ENCODE measurements at places on chromosomes 6 and 20.

- DNase-seq = no peak
Measured at GRCh38 chr20:63274381-63275228, 2.0 kb downstream of the ARFGAP1 start.

- no peak for DNase-seq
Measured at GRCh38 chr6:109429496-109429895, 10.9 kb downstream of the PPIL6 start.

- no peak for DNase-seq
Measured at GRCh38 chr20:59611286-59611685, 6.9 kb downstream of the PHACTR3 start.

GRCh38 chr20:37342231-37343177 lies 3.4 kb upstream of the SRC start:
- DNase-seq = no peak

DNA sequence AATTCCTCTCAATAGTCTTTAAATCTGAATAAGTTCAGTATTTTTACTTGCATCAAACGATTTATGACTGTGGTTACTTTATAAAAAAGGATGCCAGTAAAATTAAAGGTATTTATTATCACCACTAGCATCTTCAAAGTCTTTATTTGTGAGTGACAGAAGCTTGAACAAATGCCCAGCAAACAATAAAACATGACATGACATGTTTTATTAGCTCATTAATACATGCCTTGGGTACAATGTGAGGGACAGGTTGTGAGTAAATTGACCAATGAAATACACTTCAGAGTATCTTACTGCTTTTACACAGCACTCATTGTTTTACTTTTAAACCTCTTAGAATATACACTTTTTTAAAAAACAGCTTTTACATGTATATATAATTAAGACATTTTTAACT lies 113.4 kb upstream of the BEND3 start:
- no peak for DNase-seq

DNA sequence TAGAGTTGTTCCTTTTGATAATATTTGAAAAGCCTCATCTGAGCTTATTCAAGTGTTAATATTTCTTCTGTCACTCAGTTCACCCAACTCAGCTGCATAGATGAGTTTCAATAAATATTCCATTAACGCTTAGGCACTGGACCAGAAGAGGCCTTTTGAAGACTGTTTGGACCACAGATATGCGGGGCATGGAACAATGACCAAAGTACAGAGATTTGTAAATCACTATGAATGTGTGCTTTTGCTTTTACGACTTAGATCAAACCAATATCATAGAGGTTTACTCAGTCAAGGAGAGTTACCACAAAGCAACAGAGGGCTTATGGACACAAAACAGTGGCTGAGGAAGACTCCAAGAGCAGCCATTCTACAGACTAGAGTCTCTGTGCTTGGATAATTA lies 99.9 kb downstream of the RTN4IP1 start:
- no peak for DNase-seq

DNA sequence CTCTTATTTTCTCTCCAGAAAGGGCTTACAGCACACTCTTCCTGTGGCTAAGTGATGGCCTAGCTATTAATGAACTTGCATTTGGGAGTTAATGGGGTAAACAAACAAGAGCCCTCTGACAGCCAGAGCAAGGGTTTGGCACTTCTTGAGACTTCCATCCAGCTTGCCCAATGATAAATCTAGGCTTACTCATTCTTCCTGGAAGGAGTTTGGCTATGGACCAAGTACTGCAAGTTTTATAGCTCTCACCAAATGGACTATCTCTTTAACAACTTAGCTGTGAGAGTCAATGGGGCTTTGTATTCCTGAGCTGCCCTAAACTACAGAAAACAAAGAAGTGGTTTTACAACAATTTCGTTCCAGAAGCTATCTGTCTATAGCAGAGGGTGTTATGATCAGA lies 16.7 kb upstream of the PI3 start:
- DNase-seq = no peak

- no peak for DNase-seq
Measured at GRCh38 chr20:2840967-2841531, 504 bp downstream of the VPS16 start.

DNA sequence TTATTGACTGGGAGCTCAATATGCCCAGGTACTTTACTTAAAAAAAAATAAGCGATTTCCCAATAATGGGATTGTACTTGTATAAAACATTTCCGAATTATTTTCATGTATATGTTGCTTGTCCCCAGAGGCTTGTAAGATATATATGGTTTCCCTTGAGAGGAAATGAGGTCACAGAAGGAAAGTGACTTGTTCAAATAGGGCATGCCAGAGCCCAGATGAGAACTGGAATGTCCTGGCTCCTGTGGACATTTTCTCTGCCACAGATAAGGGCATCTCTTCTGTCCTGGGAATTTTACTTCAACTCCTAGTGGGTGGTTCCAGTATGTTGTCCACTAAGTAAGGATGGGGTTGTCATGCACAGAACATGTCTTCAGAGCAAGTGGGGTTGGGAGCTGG lies 63.0 kb downstream of the LYRM2 start:
- no peak for DNase-seq

DNA sequence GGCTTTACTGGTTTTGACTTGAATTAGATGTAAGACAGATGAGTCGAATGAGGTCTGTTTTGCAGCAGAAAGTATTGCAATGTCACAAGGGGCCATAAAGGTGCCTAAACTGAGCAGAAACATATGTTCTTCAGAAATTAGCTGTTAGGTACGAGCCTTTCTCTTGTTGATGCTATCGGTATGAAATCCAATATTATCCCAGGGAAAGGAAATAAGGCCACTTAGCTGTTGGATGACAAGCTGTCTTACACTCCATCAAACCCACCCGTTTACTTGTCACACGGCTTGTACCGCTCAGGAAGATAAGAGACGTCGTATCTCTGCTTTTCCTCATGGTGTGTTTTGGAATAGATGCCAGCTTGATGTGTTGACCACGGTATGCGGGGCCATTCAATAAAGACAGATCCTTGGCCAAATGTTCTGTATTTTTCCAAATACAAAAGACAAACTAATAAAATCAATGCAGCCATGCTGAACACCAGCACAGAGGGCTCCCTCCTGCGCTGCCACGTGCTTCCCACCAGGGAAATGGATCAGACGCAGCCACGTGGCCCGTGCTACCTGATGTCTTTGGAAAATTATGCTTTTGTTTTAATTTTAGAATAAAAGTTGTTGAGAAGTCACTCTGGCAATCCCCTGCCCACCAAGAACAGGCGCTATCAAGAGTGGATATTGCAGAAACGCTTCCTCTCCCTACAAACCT lies 255.9 kb upstream of the SULF2 start:
- no peak for DNase-seq

GRCh38 chr6:1313384-1313766 lies 1.5 kb downstream of the FOXQ1 start:
- DNase-seq = no peak

DNA sequence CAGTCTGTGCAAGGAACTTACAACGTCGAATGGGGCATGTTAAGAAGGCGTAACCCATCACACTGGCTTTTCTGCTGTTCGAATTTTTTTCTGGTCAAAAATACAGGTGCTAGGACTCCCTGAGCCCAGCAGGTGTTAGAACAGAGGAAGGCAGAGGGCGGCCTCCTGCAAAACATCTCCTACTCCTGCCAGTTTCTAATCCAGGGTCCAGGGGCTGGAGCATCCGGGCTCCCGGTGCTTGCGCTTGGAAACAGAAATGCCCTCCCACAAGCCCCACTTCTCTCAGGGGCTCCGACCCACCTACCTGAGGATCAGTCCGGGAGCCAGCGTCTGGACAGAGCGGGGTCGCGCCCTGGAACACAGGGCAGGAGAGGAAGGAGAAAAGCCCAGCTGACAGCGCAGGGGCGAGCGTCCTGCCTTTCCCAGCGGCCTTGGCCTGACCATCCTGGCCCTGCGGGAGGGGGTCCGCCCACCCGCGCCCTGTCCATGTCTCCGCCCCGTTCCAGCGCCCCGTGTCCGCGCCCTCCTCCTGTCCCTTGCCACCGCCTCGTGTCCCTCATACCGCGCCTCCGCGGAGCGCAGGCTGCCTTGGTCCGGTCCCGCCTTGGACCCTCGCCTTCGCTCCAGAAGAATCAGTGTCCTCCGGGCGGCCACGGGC lies 14.8 kb upstream of the LPA start:
- DNase-seq = no peak

- no peak for DNase-seq
Measured at GRCh38 chr20:63831993-63832686, 1.1 kb upstream of the ZBTB46 start.

GRCh38 chr20:31841928-31842327 lies 3.5 kb downstream of the FOXS1 start:
- DNase-seq = no peak

DNA sequence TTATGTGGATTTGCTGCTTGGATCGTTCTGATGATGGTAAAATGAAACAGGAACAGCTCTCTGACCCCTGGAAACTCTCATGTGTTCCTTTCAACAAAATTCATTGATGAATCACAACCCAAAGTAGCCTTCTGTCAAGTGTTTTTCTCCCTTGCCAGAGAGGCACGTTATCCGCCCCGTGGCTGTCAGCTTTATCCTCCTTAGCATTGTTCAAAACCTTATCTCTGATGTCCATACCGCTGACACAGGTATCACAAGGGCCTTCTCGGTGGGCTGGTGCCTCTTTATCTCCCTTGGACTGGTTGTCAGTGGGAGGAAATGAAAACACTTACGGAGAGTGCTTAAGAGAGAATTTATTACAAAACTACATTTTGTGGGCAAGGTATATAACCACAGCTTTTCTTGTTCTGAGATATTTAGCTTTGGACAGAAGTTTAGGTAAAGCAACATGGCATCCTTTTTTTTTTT lies 84.9 kb downstream of the TIAM2 start:
- DNase-seq = no peak

Data from NCI-H2029 treated with DMSO at 0.1 percent for 48 hours (cell line).